NCI-H1092 (cell line): ENCODE measurements at places on chromosomes 12 and 14.

GRCh38 chr12:118377021-118377883 is 897 bp downstream of the SUDS3 start:
- no peak for DNase-seq

DNA sequence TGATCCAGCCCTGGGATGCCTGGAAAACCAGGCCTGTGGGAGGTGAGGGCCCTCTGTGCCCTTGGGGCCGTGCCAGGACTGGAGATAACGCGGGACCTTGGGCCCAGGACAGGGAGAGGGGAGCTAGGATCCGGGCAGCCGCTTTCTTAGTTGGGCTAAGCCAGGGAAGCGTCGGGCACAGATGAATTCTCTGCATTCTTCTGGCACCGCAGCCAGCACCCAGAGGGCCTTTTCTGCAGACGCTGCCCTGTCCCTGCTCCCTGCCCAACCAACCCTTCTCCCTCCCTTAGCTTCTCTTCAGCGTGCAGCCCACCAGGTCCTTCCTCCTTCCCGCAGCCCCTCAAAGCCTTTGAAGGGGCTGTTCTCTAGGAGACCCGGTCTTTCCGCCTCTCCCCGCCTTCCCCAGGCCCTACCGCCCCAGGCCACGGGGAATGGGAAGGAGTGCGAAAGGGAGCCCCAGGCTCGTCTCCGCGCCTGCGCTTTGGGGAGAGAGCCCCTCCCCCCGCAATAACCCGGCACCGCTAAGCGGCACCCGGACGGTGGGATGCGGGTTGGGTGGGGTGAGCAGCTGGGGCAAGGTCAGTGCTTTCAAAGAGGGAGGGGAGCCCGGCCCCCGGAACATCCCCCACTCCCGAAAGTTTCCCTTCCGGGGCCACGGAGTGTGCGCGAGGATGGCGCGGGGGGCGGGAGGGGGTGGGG is 663 bp downstream of the NCKAP5L start:
- DNase-seq = peak; percentile 12

- no peak for DNase-seq
Measured at GRCh38 chr14:64536488-64537245, 3.9 kb upstream of the HSPA2 start.

- no peak for DNase-seq
Measured at GRCh38 chr12:26246483-26247164, 51.3 kb downstream of the SSPN start.

GRCh38 chr12:117279606-117280005 is 81.8 kb downstream of the NOS1 start:
- DNase-seq = no peak

DNA sequence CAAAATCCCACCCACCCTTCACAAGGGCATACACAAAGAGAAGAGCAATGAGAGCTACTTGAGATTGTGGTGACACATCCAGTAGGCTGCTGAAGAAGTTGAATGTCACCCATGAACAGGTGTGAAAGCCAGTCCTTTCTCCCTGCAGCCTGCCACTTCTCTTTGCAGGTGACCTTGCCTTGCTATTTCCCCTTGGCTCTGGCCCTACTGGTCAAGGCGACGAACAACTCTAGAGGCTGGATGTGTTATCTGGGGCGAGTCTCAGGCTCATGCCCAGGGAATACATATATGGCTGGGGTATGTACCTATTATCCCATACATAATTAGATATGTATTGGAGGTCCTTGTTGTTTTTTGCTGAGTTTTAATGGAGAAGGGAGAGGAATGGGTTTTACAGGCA is 70.2 kb upstream of the EGLN3 start:
- no peak for DNase-seq

DNA sequence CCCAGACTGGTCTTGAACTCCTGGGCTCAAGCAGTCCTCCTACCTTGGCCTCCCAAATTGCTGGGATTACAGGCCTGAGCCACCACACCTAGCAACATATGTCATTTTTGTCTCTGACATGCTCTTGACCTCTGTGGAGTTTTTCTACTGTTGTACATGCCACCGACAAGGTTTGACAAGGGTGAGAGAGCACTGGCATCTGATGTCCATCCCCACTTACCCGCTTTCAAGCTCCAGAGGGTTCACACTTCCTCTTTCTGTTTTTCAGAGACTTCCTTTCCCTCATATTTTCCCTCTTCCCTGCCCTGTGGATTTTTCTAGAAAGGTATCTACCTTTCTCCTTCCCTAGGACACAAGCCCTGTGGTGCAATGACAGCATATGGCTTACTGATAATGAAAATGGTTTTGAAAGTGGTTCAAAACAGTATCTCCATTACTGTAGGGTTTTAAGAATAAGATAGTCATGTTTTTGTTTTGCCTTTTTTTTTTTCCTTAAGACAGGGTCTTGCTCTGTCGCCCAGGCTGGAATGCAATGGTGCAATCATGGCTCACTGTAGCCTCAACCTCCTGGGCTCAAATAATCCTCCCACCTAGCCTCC is 27.7 kb upstream of the PLEKHG3 start:
- DNase-seq = no peak

DNA sequence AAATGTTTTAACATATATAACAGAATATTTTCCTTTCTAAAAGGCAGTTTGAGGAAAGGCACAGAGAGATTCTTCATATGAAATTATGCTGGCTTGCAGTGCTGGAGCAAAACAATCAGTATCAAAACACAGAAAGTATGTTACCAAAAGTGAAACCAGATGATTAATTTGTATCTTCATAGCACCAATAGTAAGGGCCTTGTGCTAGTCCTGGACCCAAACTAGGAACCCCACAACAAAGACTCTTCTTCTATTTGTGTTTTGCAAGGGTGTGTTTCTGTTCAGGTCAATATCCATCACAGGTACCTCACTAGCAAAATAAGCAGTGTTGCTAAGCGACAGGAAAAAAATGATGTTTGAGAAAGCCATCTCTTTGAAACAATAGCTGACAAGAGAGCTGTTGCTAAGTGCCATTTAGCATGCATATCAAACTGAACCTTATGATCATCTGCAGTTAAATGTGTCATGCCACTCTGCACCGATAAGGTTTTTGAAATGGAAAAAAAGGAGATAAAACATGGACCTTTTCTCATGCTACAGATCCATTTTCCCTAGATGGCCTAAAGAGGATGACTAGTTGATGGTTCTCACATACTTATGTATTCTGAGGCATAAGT is 196.2 kb upstream of the ALG10 start:
- DNase-seq = no peak
